Activated T-cell treated with anti-CD3 and anti-CD28 coated beads, Interleukin-2, amount 50 U/mL, for 24 hours (primary cell): ENCODE measurements at places on chromosomes 7 and 10.

- no peak for DNase-seq
Measured at GRCh38 chr10:24556126-24556749, 167.4 kb downstream of the ARHGAP21 start.

DNA sequence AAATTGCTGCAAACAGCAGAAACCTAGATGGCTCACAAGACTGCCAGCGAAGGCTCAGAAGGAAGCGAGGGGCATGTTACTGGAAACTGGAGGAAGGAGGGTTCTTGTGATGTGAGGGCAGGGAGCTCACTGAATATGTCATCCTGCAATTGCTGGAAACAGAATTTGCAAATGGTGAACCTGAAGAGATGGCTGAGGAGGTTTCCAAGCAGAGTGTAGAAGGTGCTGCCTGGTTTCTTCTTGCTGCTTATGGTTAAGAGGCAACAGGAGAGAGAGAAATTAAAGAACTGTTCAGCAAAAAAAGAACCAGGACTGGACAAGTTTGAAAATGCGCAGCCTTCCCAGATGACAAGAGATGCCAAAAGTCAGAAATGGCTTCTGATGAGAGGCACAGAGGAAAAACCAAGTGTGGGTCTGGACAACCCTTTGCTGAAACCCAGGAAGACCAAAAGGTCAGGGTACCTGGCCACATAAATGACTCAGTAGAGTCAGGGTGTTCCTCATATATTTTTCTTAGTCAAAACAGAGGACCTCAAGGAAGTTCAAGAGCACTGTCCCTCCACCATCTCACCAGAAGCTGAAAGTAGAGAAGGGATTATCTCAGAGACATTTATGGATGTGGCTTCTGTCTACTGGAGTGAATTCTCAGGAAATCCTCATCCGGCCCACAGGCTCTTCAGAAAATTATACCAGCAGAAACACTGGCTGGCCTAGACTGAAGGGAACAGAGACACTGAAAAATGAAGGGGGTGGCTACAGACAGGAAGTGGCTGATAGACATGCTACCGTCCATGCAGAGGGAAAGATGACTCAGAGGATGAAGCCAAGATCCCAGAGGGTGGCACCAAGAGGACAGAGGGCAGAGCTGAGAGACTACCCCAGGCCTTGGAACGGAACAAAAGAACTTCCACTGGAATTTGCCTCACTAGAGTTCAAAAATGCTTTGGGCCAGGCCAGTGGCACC lies 10.1 kb downstream of the PAPOLB start:
- DNase-seq: no peak

- DNase-seq: no peak
Measured at GRCh38 chr7:143426479-143427142, 16.6 kb upstream of the TAS2R60 start.

DNA sequence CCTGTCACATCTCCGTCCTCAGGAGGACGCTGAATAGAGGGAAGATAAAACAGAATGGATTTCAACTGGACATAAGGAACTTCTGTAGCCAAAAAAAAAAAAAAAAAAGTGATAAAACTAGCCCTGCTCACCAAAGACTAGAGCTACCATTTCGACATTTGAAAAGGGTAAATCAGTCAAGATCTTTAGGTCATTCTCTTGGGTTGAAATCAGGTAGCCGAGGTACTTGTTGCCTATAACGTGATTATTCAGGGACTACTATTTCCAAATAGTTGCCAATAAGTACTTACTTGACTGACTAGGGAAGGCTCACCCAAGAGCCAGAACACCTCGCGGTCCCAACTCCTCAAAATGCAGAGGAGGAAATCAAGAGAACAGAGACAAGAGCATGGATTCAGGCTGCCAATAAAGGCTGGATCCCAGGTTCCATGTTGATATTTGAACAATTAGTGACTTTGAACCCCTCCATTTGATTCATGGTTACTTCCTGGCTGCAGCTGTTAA lies 2.0 kb downstream of the RHEB start:
- DNase-seq: no peak

DNA sequence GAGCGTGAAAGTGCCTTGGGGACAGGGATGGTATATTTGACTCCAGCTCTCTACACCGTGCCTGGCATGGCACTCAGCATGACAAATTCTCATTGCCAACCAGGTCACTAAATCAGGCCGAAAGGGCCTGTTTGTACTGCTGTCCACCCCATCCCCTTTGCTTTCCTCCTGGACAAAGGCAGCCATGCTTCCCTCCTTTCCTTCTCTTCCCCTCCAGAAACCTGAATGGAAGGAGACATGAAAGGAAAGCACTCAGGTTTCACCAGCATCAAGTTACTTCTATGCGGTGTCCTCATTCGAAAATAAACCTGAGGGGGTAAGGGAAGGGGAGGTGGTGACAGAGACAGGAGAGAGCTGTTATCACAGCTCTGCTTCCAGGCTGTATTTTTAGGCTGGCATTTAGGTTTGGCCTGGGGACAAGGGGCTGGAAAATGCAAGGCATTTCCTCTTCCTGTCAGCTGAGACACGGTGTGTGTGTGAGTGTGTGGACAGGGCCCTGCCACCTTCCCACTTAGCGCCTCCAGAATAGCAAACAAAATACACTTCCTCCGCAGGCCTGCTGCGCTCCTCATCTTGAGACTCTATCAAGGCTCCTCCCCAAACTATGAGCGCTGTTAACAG lies 79.9 kb upstream of the COL13A1 start:
- DNase-seq: no peak

GRCh38 chr7:32316839-32317238 lies 173.3 kb downstream of the LSM5 start:
- DNase-seq: no peak

GRCh38 chr10:110006358-110007160 lies 1.2 kb upstream of the ADD3 start:
- no peak for DNase-seq

DNA sequence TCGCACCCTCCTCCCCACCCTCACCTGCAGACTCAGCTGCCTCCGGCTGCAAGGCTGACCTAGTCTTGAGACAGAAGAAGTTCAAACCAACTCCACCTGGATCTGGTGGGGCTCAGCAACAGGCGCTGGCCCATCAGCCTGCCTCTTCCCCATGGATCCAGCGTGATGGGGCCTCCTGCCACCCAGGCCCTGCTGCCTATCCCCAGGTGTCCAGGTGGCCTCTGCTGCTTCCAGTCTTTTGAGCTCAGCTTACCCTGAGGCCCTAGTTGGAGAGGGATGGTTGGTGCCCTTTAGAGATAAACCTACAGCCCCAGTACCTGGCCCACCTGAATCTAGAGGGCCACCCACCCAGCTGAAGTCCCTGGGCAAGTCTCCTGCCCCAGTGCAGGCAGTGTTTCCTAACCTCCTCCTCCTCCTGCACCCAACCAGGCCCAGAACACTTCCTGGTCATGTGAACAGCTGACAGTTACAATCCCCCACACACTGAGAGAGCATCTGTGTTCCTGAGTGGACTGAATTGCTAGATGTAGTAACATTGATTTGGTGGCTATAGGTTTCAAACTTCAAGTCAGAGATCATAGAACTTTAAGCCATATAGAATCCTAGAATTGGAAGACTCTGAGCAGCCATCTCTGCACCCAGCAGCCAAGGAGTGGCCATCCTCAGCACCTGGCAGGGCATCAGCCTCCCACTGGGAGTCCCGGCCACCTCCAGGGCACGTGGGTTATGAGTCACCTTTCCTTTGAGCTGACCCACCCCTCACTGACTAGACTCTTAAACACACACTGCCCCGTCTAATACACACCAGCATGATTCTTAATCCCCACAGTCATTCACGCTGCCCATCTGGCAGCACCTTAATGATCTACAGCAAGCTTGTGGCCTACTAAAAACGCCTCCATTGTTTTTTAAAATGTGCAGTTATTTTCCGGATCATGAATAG lies 51.9 kb downstream of the ALOX5 start:
- no peak for DNase-seq

- no peak for DNase-seq
Measured at GRCh38 chr7:43479042-43479441, 103.9 kb upstream of the STK17A start.

- DNase-seq: no peak
Measured at GRCh38 chr10:110215286-110216170, 8.1 kb downstream of the MXI1 start.

GRCh38 chr10:121469797-121470606 lies 128.2 kb downstream of the FGFR2 start:
- DNase-seq: no peak

DNA sequence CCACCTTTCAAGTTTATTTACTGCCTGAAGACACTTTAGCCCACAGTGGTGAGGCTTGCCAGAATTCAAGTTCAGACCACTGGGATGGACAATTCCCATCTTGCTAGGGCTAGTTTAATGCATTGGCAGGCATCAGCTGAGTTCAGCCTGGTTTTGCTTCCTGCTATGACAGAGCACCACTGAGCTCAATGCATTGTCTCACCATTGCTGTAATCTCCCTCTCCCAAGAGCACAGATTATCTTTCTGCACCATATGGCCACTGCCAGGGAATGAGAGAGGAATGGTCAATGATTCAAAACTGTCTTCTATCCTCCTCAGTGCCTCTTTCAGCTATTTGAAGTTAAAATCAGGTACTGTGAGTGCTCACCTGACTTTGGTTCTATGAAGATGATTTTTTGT lies 160.8 kb downstream of the XPNPEP1 start:
- DNase-seq: no peak

- no peak for DNase-seq
Measured at GRCh38 chr7:80369321-80369720, 142.5 kb downstream of the GNAT3 start.

GRCh38 chr7:163971-164881 lies 28.1 kb upstream of the FAM20C start:
- no peak for DNase-seq

DNA sequence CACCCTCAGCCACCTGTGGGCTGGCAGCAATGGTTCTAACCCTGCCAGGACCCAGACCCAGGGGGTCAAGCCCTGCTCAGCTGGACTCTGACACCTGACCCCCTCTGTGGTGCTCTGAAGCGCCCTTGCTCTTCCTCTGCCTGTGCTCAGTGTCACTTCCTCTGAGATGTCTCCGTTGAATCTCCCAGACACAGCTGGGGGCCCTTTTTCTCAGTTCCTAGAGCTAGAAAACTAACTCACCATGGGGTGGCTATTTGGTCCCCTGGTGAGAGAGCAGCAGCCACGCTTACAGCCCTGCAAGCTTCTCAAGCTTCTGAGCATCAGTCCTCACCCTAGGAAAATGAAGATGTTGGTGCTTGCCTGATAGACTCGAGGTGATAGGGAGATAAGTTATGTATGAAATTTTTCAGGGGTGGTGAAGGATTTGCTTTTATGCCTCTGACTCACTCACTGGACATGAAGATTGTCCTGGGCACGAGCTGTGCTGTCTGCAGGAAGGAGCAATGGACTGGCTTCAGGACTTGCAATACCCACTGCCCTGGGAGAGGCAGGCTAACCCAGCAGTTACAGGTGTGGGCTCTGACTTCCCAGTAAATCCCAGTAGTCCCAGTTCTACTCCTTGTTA lies 29.6 kb downstream of the COL13A1 start:
- DNase-seq: no peak

GRCh38 chr10:98254234-98254974 lies 13.6 kb downstream of the LOXL4 start:
- no peak for DNase-seq
